AG10803 (cell line): ENCODE measurements at places on chromosomes 13 and 19.

DNA sequence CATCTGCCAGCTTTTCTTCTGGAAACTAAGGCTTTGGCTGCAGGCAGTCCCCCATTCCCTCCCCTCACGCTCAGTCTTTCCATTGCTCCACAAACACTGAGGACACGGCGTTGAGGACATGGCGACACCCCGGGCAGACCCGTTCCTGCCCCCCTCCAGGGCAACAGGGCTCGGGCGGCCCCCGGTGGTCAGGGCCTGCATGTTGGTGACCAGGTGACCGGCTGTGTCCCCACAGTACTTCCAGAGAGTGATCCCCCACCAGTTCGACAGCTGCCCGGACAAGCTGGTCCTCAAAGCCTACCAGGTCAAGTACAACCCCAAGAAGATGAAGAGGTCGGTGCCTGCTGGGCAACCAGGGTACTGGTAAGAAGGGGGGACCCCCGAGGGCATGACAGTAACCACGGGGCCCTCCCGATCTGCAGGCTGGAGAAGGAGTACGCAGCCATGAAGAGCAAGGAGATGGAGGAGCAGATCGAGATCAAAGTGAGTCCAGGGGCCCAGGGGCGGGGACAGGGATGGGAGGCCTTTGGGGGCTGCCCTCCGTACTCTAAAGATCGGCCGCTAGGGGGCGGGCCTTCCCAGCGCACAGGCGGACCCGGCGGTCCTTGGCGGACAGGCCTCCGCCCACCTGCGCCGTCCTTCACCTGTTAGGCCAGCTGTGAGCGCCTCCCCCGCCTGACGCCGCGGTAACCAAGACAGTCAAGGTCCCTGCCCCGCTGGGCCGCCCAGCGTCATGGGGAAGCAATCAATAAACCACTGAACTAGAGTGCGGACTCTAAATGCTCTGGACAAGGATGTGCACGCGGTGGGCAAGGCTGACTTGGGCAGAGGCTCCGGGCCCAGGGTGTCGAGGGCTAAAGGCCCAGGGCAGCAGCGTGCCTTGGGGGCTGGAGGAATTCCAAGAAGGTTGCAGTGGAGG lies 21.1 kb downstream of the PRR36 start:
- DNase-seq: peak; percentile 29

DNA sequence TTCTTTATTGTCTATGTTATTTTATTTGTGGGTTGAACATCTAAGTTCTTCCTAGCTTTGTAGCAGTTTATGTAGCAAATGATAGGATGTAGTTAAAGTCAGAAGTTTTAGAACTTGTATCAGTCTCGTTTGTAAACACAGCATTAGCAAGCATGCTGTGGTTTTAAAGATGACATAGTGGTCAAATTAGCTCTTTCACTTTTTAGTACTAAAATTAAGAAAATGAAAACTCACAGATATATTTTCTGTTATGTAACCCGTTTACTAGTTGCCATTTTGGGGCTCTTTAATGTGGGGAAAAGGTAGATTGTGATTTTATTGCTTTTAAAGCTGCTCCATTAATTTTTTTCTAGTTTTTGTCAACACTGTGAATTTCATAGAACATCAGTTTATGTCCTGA lies 216.5 kb downstream of the PCCA start:
- no peak for DNase-seq

DNA sequence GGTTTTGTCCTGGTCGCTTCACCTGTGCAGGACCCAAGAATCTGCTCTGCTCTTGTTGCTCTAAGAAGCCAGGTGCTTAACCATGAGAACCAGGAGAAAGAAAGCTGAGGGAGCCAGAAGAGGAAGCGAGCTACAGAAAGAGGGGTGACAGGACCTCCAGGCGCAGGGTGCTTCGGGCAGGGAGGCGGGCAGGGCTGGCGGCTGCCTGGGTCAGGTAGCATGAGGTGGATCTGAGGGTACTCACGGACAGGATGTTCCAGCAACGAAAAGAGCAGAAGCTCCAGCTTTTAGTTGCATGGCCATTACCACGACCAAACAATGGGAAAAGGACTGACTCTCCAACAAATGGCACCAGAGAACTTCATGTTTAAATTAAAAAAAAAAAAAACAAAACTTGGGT lies 59.9 kb downstream of the ZNF724 start:
- DNase-seq: no peak

- no peak for DNase-seq
These were observed 1.3 kb downstream of the DNAJB1 start for GRCh38 chr19:14516746-14517438.

- no peak for DNase-seq
These were observed at the start of gene CAPN12 for GRCh38 chr19:38744298-38744681. Gene CAPN12, minus strand, starts transcription at chr19:38744474. Its CDS starts 309 bp downstream, at chr19:38744165.

DNA sequence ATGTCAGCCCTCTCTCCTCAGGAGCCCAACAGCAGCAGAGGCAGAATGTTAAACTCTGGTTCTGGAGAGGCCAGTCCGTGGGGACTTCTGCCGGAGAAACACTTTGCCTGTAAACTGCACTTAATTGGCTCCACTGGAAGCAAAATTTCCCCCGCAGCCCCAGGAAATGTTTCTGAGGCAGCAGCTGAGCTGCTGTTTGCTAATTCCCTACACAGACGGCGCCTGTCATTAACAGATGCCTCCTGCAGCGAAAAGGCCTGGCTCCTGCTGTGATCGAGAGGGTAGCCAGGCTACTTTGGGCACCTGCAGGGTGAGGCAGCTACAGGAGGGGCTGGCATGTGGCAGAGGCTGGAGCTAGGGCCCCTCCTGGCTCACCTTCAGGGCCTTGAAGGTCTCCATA lies 5.2 kb upstream of the TM6SF2 start:
- no peak for DNase-seq

DNA sequence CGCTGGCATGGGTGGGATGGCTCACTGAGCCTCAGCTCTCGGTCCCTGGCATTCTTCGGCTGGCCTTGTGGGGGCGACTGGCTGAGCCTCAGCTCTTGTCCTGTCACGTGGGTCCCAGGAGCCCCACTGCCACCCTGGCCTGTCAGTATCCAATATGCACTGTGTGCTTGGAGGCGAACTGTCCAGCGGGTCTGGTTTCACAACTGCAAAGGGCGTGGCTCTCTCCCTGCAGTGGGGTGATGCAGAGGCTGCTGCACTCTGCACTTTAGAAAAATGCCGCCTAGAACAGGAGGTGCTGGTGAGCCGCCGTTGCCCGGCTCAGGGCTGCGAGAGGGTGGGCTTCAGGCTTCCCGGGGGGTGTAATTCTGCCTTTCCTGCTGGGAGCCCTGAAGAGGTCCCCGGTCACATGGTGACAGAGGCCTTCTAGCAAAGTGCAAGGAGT lies 17.0 kb upstream of the TMEM255B start:
- peak; percentile 46 for DNase-seq

DNA sequence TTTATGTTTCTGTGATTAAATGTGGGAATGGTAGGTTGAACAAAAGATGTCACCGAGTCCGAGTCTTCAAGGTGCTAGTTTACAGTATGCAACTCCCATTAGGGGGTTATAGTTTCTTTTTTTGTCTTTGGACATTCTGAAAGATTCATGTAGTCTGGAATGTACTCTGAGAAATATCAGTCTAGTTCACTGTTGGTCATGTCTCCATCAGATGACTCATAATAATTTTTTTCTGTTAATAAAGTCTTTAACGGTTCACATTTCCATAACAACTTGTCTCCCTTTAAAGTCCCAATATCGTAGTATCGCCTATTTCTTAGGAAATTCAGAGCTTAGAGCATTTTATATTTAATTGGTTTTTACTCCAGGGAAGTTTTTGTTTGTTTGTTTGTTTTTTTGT lies 13.5 kb upstream of the ESD start:
- DNase-seq: no peak

DNA sequence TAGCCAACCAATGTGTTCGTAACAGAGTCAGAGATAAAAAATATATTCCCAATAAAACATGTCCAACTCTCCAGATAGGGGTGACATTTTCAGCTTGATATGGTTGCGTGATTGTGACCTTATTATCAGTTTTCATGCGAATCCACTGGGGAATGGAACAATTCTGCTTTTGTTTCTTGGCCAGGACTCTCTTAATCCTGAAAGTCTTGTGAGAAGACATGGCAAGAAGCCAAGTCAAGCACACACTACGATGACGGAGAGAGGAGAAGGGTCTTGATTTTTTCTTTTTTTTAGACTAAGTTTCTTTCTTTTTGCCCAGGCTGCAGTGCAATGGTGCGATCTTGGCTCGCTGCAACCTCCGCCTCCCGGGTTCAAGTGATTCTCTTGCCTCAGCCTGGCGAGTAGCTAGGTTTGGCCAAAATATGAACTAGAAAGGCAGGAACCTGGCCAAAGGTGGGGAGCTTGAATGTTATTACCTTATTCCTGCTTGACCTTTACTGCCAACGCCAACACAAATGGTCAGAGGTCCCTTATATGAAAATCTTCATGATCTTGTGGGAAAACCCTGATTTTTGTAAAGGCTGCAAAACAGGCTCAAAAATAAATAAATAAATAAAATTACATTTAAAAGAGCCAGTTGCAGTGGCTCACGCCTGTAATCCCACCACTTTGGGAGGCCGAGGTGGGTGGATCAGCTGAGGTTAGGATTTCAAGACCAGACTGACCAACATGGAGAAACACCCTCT lies 14.5 kb downstream of the ZNF816 start:
- no peak for DNase-seq

GRCh38 chr13:21987793-21988192 lies 316.9 kb downstream of the FGF9 start:
- no peak for DNase-seq

DNA sequence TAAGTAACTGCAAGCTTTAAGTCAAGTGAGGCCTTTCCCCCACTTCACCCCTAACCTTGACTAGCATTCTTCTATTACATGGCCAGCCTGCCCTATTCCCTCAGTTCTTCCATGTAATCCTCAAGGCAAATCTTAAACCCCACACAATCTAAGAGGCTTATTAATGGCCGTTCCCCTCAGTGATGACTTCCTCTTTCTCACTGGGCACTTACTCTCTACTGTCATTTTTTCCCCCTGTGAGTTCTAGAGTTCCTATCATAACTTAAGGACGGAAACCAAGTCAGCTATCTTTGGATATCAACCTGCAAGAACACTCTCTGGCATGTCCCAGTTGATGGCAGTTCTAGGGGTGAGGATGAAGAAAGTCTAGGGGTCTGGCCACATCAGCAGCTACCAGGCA lies 131.2 kb downstream of the DCLK1 start:
- DNase-seq: no peak

DNA sequence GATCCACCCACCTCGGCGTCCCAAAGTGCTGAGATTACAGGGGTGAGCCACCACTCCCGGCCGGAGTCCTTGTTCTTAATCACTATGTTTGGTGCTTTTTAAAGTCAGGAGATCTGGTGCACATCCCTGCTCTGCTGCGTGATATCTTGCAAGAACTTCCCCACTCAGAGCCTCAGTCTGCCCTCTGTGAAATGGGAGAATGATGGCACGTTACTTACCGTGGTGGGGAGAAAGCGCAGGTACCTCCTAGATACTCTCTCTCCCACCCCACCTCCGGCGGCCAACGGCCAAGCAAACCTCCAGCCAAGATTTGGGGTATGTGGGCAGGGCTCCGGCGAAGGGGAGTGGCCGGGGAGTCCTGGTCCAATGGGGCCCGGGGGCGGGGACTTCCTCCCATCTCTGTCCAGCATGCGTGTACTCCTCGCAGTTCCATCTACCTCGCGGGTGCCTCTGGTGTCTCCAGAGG lies at the start of gene RYR1:
Gene RYR1, plus strand, starts transcription at position 424 of the 466 bp plus-strand sequence. CDS start 139 bp downstream, outside the sequence.
- no peak for DNase-seq

GRCh38 chr19:41872384-41872774 lies 4.7 kb upstream of the CD79A start:
- DNase-seq: no peak

GRCh38 chr13:66314911-66315310 lies 915.2 kb downstream of the PCDH9 start:
- DNase-seq: no peak

DNA sequence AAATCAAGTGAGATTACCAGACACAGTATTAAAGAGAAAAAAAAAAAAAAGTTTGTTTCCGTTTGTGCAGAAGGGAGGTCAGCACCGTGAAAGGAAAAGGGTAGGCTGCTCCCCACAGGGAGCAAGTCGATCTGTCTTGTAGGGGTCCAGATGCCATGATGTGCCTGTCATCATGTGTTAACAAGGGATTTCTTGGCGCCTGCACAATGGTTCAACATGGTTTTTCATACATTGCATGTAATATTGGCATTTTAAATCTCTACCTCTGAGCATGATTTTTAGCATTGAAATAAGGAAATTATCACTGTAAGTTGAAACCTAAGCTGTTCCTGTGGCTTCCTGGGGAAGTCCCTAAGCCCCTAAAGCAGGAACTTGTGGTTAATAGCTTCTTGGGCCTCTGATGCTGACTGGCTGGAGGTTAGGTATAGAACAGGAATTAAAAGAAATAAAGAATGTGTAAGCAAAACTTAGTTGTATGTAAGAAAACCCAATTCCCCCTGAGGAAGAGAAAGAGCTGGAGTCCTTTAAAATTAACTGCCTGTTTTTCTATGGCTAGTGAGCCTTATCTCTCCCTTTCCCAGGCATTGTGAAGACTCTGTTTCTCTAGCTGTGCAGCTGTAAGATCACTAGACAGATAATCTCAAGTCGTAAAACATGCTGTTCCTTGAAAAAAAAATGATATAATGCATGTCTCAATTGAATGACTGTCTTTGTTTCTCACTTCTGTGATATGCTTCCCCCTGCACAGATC lies 7.4 kb upstream of the FCGBP start:
- DNase-seq: no peak

DNA sequence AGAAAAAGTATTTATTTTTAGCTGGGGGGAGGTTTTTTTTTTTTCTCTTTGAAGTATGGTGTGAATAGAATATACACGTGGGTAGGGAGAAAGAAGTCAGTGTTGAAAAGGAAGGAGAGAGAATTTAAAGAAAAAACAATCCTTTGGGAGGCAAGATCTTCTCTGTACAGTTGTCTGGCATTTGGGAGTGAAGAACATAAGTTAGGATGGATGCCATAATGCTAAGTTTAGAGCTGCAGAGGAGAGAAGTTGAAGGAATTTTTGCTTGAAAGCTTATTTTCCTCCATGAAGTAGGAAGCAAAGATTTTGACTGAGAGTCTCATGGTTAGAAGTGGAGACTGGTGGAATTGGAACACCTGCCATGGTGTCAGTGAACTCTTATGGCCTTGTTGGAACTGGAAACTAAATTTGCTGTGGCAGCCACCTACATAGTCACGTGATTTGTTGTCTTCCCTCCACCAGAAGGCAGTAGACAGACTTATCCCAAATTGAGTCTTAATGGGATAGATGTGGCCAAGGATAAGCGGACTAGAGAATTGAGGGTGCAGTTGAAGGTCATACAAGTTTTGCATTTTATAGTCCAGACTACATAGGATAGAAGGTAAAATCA lies 22.0 kb downstream of the NDFIP2 start:
- no peak for DNase-seq

DNA sequence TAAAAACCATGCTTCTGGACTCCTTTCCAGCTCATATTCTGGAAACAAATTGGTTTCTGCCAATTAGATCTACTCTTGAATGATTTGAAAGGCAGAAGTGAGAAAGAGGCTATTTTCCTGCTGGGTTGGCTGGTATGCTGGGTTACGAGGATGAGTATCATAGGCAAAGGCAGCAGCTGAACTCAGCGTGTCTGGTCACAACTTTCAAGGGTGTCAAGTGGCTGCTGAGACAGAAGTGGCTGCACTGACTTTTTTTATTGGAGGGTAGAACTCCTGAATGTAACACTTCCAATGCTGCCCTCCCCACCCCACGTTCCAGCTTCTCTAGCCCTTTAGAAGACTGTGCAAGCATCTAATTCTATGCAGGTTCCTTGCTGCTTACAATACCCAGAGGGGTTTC lies 8.3 kb upstream of the DZIP1 start:
- DNase-seq: no peak
